ENCODE measurements at places on chromosomes 5 and 9.

DNA sequence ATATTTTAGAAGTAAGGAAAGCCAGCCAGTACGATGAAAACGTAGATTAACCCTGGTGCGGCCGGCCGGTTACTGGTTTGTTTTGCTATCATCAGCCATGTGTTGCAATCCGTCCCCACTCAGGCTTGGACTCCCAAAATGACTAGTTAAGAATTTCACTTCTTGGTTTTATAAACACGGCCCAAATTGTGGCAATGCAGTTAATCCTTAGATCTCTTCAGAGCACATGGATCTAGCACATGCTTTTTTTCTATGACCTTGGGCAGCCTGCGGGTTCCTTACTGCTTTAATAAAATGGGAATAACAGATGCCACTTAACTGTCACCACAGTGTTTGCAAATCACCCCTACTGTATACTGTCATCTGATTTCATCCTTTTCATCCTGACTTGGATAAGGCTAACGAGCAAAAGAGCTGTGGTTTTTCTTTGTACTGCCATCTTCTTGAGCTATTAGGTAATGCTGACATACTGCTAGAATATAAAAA, 1.5 kb downstream of the NDFIP1 start:
- DNase-seq: no peak

DNA sequence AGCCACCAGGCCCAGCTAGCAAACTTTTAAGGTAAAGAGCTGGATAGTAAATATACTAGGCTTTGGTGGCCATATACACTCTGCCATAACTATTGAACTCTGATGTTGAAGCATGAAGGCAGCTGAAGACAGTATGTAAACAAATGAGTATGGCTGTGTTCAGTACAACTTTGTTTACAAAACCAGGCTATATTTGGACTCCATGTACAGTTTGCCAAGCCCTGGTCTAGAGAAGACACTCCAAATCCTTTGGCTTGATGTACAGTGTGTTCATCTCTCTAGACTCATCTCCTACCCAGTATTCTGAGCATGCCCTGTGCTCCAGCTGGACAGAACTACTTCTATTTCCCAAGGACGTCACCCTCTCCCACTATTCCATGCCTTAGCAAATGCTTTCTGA, 54.3 kb upstream of the MEGF10 start:
- DNase-seq: no peak

DNA sequence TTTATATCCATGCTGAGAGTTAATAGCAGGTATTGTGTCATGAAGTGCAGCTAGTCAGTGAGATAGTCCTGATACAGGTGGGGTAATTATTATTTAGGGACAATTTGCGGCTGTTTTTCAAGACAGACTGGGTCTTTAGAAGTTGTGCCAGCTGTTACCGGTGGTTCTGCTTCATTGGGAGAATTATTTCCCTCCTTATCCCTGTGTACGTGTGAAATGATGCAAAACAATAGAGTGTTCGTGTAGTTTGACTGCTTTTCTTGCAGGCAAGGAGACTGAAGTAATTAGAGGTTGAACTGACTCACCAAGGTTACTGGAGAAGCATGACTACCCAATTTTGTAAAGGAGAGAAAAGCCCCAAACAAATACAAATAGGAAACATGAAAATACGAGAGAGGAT, 101.7 kb downstream of the ARRDC3 start:
- no peak for DNase-seq

GRCh38 chr9:126561582-126561981, 52.1 kb upstream of the LMX1B start:
- no peak for DNase-seq

GRCh38 chr9:136564379-136564988, 18.6 kb upstream of the NOTCH1 start:
- DNase-seq: no peak

DNA sequence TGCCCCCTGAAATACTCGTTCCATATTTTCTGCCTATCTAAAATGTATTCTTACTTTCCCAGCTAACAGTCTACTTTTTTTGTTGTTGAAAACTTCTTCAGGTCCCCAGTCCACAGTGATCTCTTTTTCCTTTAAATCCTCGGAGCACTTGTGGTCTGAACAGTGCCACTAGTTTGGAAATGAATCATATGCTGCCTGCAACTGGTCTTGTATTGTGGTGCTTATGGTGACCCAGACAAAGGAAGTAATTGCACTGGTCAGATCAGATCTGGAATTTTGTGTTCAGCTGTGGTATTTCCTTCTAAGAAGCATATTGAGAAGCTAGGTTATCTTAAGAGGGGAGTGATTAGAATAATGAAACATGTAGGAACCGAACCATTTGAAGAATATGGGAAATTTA, 2.9 kb downstream of the UNC13B start:
- no peak for DNase-seq

DNA sequence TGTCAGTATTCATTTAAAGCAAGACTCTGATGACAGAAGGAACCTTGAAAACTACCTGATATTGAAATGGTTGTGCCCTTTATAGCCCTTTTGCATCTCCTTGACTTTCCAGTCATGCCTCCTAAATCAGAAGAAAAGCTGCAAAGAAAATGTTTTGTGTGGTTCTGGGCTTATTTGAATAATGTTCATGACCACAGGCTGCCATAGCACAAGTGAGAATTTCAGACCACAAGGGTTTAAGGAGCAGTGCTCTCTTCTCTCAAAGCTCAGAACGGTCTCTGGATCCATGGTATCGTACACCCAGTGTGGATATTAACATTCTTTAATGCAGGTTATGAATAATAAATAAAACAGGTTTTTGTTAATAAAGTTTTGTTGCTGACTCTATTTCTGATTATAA, 54.2 kb downstream of the GPR107 start:
- DNase-seq: no peak

- DNase-seq: no peak
Measured at GRCh38 chr9:13862654-13863053, 451.3 kb downstream of the NFIB start.

DNA sequence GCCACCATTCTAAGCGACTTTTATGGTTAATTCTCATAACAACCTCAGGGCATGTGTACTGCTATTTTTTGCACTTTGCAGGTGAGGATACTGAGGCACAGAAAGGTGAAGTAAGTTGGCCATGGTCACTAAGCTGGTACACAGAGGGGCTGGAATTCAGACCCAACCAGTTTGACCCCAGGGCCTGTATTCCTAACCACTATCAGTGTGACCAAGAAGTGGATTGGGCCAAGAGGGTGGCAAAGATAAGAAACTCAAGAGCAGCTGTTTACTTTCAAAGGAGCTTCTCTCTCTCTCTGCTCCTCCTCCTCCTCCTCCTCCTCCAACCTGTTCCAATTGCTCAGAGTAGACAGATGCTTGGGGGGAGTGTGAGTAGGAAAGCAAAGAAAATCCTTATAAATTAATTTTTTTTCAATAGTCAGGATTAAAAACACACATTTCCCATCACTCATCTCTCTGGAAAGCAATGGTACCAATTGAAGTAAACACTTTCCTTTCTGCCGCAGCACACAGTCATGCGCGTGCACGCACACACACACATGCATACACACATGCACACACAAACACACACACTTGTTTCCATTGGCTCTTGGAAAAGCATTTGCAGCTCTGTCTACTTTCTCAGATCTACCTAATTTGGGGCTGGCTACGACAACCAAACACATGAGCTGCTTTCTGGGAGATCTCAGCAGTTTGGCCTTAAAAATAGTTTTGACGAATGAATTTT, 736.7 kb upstream of the WWC1 start:
- DNase-seq: no peak

- DNase-seq: no peak
Measured at GRCh38 chr9:86253577-86253976, 5.9 kb downstream of the C9orf153 start.

DNA sequence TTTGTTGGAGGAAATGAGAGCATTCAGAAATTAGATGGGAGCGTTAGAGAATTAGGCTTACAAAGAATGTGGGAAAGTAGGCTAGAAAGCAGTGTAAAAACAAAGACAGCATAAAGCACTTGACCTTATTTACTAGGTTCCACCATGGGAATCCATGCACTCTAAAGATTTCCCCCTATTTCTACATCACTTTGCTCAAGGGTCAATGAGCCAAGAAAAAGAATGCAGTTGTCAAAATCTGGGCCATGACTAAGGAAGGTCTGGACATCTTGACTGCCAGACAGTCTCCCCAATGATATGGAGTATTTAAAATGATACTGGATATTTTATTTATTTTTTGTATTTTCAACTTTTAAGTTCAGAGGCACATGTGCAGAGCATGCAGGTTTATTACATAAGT, 3.4 kb downstream of the TLR4 start:
- DNase-seq: no peak

DNA sequence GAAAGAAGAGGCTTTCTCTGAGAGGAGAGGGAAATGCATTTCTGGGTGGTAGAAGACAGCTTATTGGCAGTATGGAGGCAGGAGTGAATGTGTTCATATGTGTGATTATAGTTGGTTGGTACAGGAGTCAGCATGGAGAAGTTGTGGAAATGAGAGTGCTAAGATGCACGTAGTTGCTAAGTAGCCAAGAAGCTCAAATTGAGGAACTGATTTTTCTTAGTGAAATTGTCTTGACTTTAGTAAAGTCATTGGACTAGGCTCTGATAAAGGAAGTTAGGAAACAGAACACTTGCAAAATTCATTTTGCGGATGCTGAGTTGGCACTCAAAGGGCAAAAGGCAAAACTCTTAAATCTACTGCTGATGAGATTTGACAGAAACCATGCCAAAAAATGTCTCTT, 158.9 kb upstream of the VCAN start:
- no peak for DNase-seq
